Activated T-cell treated with anti-CD3 and anti-CD28 coated beads, Interleukin-2, amount 50 U/mL, for 48 hours (primary cell): ENCODE measurements at places on chromosomes 1 and 21.
A peak's percentile ranks its signal among the peaks of the same experiment; 100 is the strongest.

DNA sequence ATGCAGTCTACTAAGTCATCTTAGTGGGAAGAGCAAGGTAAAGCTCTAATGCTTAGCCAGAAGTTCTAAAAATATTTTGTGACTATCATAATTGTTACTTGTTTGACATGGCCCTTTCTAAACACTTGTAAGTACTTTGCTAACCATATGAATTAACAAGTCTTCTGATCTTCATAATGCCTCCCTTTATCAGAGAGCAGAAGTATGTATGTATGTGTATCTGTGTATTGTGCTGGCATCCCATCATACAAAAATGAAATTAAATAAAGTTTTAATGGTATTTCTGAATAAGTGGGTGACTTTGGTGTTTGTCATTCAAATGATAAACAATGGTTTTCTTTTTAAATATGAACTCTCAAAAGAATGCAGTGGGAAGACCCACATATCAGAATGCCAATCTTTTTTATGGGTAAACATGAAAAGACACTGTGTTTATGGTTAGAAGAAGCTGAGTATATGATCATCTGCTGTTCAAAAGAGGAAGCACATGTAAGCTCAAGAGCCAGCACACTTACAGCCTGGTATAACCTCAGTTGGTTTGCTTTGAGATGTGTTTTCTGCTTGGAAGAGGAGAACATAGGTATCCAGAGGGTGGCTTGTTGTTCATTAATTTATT, 159.6 kb downstream of the CLEC20A start:
- no peak for DNase-seq

GRCh38 chr21:39182484-39183271, 573 bp downstream of the PSMG1 start:
- no peak for DNase-seq

DNA sequence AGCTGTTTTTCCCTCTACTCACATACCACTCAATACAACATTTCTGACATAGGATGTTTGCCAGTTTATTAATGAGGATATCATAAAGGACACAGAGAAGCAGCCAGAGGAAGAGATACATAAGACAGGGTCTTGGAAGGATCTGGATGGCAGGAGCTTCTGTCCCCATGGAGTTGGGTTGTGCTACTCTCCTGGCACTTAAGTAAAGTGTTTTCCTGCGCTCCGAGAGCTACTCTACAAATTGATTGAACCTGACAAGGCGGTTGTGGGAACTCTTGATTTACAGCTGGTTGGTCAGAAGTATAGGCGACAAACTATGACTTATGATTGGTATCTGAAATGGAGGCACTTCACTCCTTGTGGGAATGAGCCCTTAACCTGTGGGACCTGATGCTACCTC, 208.8 kb downstream of the HMCN1 start:
- no peak for DNase-seq

DNA sequence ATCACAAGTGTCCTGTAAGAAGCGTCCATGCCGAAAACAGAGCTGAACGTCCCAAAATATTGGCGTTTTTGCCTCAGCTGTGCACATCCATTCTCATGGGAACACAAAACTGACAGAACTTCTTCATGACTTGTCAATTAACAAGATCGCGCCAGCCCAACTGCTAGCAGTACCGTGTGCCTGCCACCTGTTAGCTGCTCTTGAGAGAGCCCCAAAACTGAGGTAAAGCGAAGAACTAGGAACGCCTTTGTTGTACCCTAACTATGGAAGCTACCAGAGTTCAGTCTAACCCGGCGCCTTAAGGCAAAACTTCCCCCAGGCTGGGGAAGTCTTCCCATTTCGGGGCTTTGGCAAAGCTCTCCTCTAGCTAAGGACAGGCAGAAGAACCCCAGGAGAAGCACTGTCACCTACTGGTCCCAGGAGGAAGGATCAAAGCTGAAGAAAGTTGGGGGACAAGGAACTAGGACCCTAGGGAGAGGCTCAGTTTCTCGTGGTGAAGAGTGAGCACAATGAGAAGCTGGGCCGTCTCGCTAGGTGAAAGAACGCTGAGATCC, 719 bp downstream of the EYA3 start:
- DNase-seq, result peak; percentile 45

GRCh38 chr1:174469687-174470086, 21.9 kb downstream of the GPR52 start:
- DNase-seq, result no peak

GRCh38 chr1:28365864-28366263, 3.7 kb upstream of the PHACTR4 start:
- DNase-seq, result no peak

DNA sequence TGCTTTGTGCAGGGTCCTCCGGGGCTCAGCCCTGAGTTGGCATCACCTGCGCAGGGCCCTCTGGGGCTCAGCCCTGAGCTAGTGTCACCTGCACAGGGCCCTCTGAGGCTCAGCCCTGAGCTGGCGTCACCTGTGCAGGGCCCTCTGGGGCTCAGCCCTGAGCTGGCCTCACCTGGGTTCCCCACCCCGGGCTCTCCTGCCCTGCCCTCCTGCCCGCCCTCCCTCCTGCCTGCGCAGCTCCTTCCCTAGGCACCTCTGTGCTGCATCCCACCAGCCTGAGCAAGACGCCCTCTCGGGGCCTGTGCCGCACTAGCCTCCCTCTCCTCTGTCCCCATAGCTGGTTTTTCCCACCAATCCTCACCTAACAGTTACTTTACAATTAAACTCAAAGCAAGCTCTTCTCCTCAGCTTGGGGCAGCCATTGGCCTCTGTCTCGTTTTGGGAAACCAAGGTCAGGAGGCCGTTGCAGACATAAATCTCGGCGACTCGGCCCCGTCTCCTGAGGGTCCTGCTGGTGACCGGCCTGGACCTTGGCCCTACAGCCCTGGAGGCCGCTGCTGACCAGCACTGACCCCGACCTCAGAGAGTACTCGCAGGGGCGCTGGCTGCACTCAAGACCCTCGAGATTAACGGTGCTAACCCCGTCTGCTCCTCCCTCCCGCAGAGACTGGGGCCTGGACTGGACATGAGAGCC, 22.7 kb downstream of the COL6A1 start:
- DNase-seq, result peak; percentile 9

- no peak for DNase-seq
Observed at GRCh38 chr21:38140207-38140903, 116.4 kb upstream of the KCNJ15 start.

GRCh38 chr1:183161391-183161790, 24.7 kb upstream of the LAMC2 start:
- DNase-seq, result no peak

DNA sequence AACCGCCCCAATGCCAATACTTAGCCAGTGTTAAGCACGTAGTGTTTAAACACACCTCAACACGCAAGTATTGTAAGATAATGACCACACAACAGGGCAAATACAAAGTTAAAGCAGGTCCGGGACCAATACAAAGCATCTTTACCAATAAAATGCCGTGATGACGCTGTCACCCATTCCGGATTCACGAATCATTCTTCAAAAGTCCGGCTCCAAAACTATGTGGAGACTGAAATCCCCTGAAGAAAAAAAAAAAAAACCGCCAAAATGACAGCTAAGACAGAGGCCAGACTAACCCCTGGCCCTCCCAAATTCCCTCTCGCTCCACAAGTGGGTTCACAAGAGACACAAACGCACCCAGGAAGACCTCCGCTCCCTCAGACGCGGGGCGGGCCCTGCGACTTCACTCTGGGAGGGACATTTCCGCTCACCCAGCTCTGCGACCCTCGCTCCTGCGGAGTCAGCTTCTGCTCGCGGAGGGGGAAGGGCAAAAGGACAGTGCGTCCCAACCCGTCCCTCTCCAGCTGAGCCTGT, 625 bp upstream of the DARS2 start:
- DNase-seq, result no peak

- no peak for DNase-seq
Observed at GRCh38 chr1:168199056-168199455, 20.3 kb downstream of the TIPRL start.

DNA sequence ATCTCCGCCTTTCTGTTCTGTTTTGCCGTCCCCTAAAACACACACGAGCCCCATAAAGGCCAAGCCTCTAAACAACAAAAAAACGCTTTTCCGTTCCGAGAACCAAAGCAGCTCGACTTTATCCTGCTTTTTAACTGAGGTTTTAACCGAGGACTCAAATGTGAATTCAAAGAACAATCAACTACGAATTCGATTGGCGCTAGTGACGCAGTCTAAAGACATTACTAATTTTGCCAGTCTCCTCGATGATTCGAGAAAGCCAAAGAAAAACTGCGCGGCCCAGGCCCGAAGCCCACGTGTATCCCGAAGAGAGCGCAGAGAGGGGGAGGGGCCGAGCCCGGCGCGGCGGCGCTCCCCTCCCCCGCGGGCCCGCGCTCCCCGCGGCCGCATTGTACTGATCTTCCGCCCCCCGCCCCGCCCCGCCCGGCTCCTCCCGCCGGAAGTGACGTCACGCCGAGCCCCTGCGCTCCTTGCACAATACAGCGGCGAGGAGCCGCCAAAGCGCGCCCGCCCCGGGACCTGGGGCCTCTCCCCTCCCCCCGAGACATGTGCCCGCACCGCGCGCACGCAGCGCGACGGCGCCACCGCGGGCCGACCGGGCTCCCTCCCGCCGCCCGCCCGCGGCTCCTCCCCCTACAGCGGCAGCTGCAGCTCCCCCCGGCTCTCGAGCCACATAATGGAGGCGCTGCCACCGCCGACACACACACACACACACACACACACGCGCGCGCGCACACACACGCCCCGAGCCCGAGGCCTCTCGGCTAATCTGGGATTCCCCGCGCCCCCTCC, 1.4 kb downstream of the HNRNPU start:
- DNase-seq, result peak; percentile 96

- peak; percentile 43 for DNase-seq
Observed at GRCh38 chr1:228236744-228237143, 28.9 kb downstream of the OBSCN start.

DNA sequence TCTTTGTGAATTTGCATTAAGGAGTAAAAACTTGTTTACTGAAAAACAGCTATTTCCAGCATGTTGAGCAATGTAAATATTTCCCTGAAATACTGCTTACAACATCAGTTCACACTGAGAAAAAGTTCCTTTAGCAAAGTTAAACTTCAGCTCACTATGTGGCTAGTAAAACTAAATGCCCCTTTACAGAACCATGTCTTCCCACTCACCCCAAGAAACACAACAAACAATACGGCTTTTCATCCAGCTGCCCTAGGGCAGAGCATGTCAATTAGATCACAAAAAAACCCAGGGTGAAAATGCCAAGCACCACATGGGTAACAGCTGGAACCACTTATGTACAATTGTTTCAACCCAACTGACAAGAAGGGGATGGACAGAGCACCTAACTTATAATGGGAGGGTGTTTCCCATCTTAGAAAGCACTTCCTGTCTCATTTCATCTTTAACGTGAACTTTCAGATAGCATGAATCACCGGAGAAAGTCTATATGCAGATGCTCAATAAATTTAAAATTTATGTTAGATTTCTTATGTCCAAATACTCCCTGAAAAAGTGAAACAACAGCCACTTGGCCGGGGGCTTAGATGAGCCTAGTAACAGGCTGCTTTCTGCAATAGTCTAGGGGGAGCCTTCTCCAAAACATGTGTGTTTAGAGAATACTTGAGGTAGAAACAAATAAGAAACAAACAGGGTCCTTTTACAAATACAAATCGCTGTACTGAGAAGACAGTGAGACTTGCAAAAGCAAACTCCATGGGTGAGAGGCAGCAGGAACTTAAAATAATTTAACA, 6.6 kb downstream of the NID1 start:
- DNase-seq, result no peak

- DNase-seq, result no peak
Observed at GRCh38 chr1:98739762-98740161, 78.2 kb downstream of the SNX7 start.

GRCh38 chr1:166432655-166433054, 265.9 kb upstream of the FAM78B start:
- DNase-seq, result no peak

GRCh38 chr1:53189061-53189460, 7.6 kb upstream of the CPT2 start:
- DNase-seq, result no peak

GRCh38 chr1:241615043-241615974, 24.9 kb downstream of the CHML start:
- DNase-seq, result no peak

DNA sequence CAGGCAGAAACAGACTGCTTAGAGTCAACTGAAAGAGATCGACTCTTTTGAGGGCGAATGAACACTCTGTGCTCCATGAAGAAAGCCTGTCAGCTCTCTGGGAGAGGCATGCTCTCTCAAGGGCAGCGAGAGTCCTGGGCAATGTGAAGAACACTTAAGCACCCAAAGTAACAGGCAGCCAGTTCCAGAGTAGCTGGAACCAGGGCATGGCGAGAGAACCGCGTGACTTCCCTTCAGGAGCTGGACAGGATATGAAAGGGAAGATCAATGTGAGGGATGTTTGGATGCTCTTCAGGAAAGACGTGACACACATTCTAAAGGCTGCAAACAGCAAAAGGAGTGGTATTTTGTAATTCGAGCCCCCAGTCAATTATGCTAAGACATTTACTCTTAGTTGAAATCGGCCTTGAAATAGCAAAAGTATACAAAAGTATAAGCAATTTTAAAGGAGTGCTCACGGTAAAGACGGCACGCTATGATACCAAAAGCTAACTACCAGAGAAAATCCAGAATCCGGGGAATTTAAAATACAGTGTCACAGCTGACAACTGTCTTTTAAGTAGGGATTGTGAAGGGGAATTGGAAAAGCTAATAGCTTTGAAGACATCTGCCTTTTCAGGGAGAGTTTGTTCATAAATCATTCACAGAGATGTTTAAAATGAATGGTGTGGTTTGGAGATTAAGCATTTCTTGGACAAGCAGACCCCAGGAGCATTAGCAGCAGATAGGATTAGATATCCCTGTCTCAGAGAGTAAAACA, 20.8 kb downstream of the ADAMTS5 start:
- DNase-seq, result no peak

DNA sequence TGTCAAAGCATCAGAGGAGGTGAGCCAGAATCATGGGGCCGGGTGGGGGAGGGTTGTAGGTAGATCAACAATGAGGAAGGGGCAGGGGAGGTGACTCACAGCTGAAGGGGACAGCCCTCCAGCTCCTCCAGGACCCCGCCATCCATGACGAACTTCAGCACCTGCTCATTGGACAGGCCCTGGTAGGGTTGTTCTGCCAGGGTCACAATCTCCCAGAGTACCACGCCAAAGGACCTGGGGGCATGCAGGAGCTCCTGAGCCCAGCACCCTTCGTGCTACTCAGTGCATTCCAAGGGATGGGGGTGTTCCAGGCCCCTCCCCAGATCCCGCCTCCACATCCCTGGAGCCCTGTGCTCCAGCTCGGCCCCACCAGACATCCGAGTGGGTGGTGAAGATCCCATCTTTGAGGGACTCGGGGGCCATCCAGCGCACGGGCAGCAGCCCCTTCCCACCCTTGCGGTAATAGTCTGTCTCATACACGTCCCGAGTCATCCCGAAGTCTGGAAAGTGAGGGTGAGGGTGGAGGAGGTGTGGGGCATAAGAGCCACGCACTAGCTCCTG, 17.5 kb downstream of the INSRR start:
- no peak for DNase-seq

- no peak for DNase-seq
Observed at GRCh38 chr1:22953740-22954141, 18.9 kb downstream of the LACTBL1 start.

- DNase-seq, result no peak
Observed at GRCh38 chr1:94416901-94417727, 1.1 kb upstream of the ABCD3 start.
